ENCODE measurements at places on chromosomes 12 and 14.

DNA sequence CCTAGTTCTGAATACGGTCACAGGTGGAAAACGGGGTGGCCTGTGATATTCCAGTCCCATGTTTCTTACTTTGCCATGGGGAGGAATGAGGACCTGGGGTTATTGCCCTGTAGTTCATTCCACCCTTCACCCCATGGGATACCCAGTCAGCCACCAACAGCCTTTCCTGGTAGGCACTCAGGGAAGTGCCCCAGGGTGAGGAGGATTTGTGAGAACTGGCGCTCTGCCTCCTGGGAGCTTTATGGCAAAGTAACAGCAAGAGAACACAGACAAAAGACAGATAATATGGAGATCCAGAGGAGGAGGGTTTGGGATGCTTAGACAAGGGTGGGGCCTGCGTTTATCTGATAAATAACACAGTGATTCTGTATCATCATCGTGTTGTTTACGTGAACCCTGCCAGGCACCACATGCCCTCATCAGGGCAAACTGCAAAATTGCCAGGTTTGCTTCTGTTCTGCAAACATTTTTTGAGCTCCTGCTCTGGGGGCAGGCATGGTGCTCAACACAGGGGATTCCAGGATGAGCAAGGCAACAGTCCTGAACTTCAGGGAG is 223.5 kb downstream of the SLC41A2 start:
- DNase-seq = no peak

GRCh38 chr14:33728010-33728498 is 222.8 kb downstream of the EGLN3 start:
- no peak for DNase-seq

DNA sequence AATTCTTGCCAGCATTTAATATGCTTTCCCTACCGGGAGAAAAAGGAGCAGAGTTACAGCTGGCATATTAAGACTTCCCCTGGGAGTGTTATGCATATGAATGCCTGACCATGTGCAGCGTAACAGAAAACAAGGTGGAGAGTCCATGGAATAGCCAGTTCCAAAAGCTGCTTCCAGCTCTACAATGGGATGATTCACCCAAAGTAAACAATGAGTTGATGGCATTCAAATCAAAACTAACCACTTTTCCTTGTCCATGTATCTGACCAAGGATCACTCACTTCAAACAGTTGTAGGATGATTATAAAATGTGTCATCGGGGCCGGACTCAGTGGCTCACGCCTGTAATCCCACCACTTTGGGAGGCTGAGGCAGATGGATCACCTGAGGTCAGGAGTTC is 48.1 kb upstream of the BICDL1 start:
- DNase-seq = no peak

- DNase-seq = peak; percentile 21
Measured at GRCh38 chr14:69716478-69717187, 50.3 kb upstream of the SRSF5 start.

- DNase-seq = peak; percentile 24
Measured at GRCh38 chr12:3365463-3366411, 125.3 kb upstream of the PRMT8 start.

GRCh38 chr14:44165286-44165685 is 341.8 kb downstream of the FSCB start:
- DNase-seq = no peak

- DNase-seq = no peak
Measured at GRCh38 chr14:50964683-50965390, 20.6 kb upstream of the PYGL start.

- no peak for DNase-seq
Measured at GRCh38 chr14:67680941-67681340, 6.5 kb upstream of the VTI1B start.

DNA sequence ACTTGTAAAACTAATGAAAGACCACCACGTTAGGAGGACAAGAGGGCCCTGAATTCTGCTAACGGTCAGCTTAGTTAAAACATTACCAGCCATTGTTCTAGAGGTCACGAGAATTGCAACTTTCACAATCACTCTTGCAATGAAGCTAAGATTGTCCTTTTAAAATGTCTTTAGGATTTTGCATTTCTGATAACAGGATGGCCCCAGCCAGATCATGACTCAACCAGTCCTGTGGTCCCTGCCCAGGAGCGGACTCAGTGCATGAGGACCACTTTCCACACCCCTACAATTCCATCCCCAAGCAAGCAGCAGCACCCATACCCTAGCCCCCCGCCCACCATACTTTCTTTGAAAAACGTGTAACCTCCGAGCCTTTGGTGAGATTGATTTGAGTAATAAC is 28.7 kb downstream of the HSP90AA1 start:
- DNase-seq = no peak

DNA sequence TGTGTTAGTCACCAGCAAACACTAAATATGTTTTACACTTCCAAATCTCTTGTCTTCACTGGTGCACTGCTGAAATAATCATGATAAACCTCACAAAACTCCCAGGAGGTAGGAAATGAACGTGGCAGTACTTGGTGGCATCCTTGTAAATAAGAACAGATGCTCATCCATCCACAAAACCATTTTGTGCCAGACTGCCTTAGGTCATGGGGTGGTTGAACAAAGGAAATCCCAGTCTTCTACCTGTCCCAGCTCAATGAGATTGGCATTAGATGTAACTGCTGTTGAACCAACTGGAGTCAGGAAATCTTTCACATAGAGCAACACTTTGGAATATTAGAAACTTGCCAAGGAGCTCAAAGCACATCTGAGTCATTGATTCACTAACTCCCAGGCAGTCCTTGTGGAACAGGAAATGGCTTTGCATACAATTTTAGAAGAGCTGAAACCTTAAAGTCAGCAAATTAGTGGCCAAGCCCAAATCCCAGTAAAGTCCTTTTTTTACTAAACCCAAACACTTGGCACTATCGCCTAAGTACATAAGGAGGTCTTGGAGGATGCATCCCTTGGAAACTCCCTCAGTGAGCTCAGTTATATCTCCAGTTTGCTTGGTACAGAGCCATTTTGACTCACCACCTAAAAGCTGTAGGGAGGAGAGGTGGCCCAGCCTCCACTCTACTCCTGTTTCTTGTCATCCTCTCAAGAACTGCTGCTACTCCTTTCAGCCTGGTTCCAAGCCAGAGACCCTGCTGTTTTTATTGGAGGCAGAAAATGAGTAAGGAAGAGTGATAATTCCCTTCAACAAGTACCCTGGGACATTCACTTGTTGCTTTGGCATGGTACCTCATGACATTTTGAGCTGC is 208.0 kb downstream of the NOVA1 start:
- DNase-seq = no peak

DNA sequence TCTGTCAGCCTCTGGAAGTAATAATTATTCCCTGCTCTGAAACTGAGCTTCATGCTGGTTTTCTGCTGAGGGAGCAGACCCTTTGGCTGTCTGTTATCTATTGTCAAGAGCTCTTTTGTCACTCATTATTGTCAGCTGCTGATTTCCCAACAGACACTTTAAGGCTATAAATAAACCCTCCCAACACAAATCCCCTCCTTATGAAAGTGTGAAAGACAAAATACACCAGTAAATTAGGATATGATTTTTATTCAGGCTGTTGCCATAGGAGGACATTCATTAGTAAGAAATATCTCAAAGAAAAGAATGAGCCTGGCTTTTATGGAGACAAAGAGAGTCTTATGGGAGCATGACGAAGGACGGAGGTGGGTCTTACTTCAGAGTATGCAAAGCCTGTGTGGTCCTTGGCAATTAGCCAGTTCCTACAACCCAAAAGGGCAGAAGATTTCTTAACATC is 180.8 kb downstream of the CRADD start:
- DNase-seq = no peak

DNA sequence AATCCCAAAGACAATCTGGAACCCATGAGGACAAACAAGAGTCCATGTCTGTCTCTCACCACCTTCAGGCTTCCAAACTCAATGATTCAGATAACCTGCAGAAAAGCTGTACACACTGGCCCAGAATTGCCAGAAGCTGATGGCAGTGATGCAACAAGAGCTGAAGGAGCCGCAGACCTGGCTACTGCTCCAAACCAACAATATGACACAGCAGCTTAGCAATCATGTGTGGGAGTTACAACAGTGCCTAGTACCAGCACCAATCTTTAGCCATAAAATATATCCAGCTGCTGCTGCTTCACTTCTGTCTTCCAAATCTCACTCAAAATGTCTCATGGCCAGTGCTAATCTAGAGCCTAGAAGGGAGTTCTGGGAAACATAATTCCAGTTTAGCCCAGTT is 22.0 kb downstream of the RPS6KA5 start:
- DNase-seq = no peak

- DNase-seq = no peak
Measured at GRCh38 chr12:6047249-6048237, 76.9 kb downstream of the VWF start.

DNA sequence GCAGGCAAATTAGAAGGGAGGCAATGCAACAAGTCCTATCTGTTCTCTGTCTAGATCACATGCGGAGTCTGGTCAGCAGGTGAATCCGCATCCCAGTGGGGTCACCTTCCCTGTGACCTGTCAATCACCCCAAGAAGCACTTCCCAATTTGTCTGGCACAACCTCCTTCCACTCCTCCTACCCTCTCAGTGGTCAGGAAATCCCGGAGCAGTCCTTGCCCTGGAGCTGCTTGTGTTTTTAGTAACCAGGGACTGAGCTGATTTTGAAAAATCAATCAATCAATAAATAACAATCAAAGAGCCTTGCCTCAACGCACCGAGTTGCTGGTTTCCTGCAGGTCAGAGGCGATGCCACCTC is 572 bp upstream of the ACSS3 start:
- peak; percentile 99 for DNase-seq

- peak; percentile 69 for DNase-seq
Measured at GRCh38 chr12:47277972-47278448, 198.3 kb upstream of the AMIGO2 start.

DNA sequence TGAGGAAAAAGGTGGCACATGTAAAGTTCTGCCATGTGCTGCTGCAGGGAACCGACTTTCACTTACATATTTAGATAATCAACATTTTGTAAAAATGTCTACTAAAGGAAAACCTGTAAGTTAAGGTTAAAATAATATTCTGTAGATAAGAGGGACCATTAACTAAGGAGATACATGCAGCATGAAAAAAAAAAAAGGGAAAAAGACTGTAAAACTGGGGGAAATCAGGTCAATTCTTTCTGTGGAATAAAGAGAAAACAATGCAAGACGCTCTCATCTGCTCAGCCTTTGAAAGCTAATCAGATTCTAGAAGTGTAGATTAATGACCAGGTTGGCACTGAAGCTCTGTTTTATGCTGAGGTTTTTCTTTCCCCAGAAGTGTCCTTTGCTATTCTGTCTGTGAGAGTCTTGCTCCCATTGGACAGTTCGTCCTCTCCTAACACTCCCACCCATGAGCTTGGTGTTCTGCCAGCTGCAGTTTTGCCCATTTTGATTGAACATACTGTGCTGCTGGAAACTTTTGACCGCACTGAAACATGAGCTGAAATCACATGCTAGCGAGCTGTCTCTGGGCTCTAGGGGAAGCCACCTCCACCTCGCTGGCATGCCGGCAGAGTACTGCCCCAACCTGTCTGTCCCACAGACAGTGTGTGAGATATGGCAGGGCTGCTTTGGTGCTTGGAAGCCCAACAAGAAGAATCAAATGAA is 39.7 kb downstream of the PPTC7 start:
- DNase-seq = no peak

DNA sequence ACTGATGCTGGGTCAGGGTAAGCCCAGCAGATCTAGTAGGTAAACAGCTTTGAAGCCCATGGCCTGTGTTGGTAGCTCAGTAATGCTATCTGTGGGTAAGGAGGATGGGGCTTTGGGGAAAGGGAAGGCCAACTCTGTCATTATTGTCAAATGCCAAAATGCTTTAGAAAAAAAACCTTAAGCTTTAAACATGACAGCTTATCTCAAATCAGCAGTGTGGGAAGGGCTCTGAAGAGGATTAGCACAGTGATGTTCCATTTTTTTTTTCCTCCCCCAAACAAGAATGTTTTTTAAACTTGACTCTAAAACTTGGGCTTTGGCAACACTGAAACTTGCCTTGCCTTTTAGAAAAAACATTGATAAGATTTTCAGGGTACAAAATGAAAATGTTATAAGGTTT is 11.7 kb downstream of the DAAM1 start:
- no peak for DNase-seq

GRCh38 chr12:14075797-14076393 is 94.5 kb upstream of the GRIN2B start:
- DNase-seq = no peak

DNA sequence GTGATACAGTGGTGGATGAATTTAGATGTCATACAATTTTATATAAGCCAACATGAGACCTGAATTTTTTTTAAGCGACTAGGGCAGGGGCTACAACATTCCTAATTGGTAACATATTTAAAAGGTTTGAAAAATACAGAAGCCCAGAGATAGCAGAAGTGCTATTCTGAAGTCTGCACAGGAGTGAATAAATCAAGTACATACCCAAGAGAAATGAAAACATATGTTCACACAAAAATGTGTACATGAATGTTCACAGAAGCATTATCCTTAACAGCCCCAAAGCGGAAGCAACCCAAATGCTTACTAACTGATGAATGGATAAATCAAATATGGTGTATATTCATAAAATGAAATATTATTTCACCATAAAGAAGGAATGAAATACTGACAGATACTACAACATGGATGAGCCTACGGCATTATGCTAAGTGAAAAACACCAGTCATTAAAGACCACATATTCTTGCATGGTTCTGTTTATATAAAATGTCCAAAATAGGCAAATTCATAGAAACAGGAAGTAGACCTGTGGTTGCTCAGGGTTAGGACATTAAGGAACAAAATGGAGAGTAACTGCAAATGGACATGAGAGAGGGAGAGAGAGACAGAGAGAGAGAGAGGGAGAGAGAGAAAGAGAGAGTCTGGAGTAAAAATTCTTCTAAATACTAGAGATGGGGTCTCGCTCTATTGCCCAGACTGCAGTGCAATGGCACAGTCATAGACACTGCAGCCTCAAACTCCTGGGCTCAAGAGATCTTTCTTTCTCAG is 28.0 kb upstream of the GXYLT1 start:
- no peak for DNase-seq

GRCh38 chr14:93061380-93062012 is 54.2 kb downstream of the ITPK1 start:
- DNase-seq = no peak

- no peak for DNase-seq
Measured at GRCh38 chr12:71541583-71541982, 102.0 kb downstream of the LGR5 start.

GRCh38 chr12:122449317-122449716 is 26.8 kb upstream of the CLIP1 start:
- DNase-seq = no peak

- DNase-seq = no peak
Measured at GRCh38 chr12:24600551-24600950, 348.4 kb downstream of the BCAT1 start.

DNA sequence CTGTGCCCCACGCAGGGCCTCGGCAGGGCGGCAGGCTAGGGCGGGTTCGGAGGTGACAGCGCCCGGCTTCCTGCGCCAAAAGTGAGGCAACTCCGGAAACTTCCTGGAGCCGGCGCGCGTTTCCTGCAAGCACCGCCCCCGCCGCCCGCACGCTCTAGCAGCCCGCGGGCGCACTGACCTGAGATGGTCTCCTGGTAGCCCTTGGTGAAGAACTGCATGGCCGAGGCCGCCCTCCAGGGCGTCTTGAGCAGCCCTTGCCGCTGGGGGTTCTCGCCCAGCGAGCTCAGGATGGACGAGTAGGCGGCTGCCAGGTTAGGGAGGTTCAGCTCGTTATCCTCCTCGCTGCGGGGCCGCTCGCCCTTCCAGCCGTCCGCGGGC is 494 bp downstream of the GCH1 start:
- peak; percentile 84 for DNase-seq

Data from mesendoderm (in vitro differentiated cells).